Stimulated activated CD4-positive, alpha-beta T cell treated with anti-CD3 and anti-CD28 coated beads, Interleukin-4, amount 100 ng/mL, for 48 hours (primary cell): ENCODE measurements at places on chromosomes 1 and 21.

GRCh38 chr1:12528021-12528852, 89.8 kb downstream of the DHRS3 start:
- DNase-seq = no peak

GRCh38 chr1:70504176-70504820, 93.2 kb downstream of the CTH start:
- peak; percentile 17 for DNase-seq

DNA sequence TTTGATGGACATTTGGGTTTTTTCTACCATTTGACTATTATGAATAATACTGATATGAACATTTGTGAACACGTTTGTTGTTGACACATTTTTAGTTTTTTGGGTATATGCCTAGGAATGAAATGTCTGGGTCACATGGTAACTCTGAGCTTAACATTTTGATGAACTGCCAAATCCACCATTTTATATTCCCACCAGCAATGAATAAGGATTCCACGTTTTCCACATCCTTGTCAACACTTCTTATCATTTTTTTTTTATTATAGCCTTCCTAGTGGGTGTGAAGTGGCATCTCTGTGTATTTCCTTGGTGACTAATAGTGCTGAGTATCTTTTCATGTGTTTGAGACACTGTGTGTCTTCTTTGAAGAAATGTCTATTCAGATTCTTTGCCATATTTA, 67.6 kb downstream of the RASAL2 start:
- no peak for DNase-seq

DNA sequence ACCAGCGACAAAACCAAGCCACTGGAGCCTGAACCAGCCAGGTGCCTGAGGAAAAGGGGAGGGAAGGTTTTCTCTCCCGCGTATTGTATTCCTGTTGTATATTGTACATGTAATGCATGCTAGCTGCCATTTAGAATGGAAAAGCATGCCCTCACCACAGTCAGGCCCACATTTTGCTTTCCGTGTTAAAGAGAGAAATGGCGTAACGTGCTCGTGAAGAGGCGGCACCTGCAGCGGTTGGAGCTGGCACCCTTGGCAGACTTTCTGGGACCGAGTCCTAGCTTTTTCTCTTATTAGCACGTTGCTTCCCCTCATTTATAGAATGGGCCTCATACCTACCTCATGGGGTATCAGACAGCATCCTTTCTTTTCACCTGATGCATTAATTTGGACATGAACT, 135.3 kb upstream of the IRF2BP2 start:
- no peak for DNase-seq

- no peak for DNase-seq
These were observed 60.8 kb upstream of the F3 start for GRCh38 chr1:94602316-94602715.

- DNase-seq = no peak
These were observed 456.1 kb downstream of the AJAP1 start for GRCh38 chr1:5110508-5110907.

DNA sequence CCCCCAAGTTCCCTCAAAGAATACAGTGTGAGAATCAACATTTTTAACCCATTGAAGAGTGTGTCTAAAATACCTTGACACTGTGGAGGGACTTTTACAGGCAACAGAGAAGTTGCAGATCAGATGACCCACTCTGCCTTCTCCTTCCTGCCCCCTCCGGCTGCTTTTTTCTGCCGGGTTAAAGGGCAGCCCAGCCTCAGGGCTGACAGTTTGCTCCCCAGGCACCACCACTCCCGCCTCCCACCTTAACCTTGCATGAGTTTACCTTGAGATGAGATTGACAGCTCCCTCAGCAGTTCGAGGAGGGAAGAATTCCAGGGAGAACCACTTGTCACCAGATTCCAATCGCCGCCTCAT, 3.2 kb downstream of the MTHFR start:
- DNase-seq = no peak

DNA sequence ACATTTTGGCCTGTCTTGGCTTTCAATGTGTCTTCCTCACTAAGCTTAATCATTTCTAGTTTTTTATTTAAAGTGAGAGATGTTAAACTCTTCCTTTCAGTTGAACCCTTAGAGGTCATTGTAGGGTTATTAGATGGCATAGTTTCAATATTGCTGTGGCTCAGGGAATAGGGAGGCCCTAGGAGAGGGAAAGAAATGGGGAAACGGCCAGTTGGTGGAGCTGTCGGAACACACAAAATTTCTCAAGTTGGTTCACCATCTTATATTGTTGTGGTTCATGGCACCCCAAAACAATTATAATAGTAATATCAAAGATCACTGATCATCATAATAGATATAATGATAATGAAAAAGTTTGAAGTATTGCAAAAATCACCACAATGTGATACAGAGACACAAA, 31.4 kb upstream of the KAZN start:
- DNase-seq = no peak

DNA sequence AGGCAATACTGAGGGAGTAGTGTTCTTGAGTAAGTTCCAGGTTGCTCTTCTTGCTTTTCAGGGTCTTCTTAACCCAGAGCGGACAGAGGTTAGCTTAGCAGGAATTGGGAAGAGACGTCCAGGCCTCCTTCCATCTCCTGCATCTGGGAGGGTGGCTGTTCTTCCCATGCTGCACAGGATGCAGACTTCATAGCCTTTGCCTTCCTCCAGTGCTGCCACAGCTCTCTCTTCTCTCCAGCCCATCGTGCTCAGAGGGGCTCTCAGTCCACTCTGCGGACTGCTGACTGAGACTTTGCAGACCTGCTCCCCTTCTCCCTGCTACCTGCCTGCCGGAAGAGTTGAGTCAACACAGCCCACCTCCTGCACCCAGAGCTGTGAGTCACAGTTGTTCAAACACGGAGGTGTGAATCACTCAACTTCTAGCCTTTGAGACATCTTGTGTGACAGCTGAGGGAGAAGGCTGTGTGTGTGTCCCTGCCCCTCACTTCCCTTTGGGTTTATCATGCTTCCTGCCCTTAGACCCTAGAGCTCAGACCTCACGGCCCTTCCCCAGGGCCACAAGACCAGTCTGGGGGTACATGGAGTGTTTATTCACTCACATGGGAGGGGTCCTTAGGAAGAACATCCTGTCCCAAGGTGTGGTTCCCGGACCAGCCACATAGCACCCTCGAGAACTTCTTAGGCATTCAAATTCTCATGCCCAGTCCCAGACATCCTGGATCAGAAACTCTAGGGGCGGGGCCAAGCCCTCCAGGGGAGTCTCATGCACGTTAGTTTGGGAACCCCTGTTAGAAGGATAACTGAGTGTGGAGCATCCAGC, 158.3 kb upstream of the CACNA1E start:
- peak; percentile 44 for DNase-seq
